Fibroblast of lung (primary cell): ENCODE measurements at places on chromosomes 5 and 9. TPM values are rescaled to one million over a fixed set of nuclear protein-coding genes. Genes with fewer than 3 reads are reported as not detected.
A peak's percentile ranks its signal among the peaks of the same experiment; 100 is the strongest.

GFI1B gene
- under 0.01 TPM in 1 of 2 replicates, not detected in the other for total RNA-seq

C1QTNF2 gene
- 0.77 and 2.3 TPM in 2 replicates for total RNA-seq

- H3K4me1 ChIP-seq, result no peaks in the 10 kb centered on the region
- H3K27me3 ChIP-seq, result no peaks in the 10 kb centered on the region
- DNase-seq, result no peak
- H3K36me3 ChIP-seq, result no peaks in the 10 kb centered on the region
Observed at GRCh38 chr5:29795096-29795652, 1398.3 kb upstream of the CDH6 start.

DNA sequence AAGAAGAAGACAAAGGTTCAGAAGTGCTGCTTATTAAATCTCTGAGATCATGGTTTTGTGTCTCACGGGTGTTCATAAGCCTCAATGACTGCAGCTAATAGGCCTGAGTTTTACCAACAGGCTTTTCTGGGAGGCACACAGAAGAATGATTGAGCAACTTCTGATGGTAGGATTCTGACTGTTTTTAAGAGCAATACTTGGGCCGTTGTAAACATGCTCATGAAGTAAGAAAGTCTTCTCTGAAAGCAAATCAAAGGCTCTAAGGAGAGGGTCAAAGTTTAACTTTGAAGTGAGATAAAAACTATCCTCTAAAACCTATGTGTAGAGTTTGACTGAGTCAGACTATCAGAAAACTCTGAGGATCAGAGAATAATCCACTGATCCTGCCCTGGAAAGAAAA lies 390.9 kb upstream of the DAB2 start:
- no peaks in the 10 kb centered on the region for H3K36me3 ChIP-seq
- no peak overlapping the region for H3K27ac ChIP-seq
- no peaks in the 10 kb centered on the region for H3K27me3 ChIP-seq
- H3K4me1 ChIP-seq, result no peaks in the 10 kb centered on the region
- H3K4me3 ChIP-seq, result no peak overlapping the region

GRCh38 chr5:177099422-177100093 lies 12.8 kb downstream of the FGFR4 start:
- H3K27me3 ChIP-seq, result peaks cover 6% of the 10 kb centered on the region
- H3K4me3 ChIP-seq, result no peak overlapping the region
- H3K4me1 ChIP-seq, result peaks cover 18% of the 10 kb centered on the region
- DNase-seq, result no peak
- peak overlapping the region; percentile 10 for H3K27ac ChIP-seq

TEK gene
- 0.51 and 1.8 TPM in 2 replicates for total RNA-seq

SRD5A1 gene
- 11.0 and 20.6 TPM in 2 replicates for total RNA-seq

DNA sequence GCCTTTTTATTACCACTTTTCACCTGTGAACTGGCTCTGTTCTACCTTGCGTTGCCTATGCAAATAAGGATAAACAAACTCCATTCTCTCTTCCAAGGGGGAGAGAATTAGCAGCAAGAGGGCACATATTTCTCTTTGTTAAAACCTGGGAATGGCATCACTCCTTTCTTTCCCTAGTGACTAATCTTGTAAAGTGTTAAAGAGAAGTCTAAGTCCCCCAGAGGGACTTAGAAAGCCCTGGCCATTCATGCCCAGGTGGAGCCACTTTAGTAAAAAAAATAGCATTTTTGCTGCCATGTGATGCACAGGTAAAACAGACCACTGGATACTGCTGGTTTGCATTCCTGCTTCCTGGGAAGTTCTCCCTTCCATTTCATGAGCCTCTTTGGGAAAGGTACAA lies 148.4 kb downstream of the MAN2A1 start:
- H3K27me3 ChIP-seq, result no peaks in the 10 kb centered on the region
- H3K4me3 ChIP-seq, result no peak overlapping the region
- peaks cover 4% of the 10 kb centered on the region for H3K36me3 ChIP-seq
- H3K4me1 ChIP-seq, result no peaks in the 10 kb centered on the region
- DNase-seq, result no peak
- no peak overlapping the region for H3K27ac ChIP-seq

CCDC187 gene
- not detected in 2 replicates for total RNA-seq

DNA sequence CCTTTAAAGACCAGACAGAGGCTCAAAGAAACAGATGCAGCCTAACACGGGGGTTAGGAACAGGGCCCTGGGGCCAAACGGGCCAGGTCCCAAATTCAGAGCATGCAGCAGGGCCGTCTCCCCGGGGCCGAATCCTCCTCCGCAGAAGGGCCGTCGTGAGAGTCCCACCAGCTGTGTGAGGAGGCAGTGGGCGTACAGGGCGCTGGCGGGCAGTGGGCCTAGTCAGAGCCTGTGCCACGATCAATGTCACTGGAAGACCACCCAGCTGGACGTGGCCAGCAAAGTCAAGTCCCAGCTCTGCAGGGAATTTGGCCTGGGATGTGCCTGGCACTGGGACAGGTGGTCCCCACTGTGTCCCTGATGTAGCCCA lies 15.8 kb upstream of the FCN2 start:
- no peaks in the 10 kb centered on the region for H3K36me3 ChIP-seq
- DNase-seq, result no peak
- H3K27ac ChIP-seq, result no peak overlapping the region
- no peaks in the 10 kb centered on the region for H3K27me3 ChIP-seq

PAPPA gene
- total RNA-seq, result 33.4 and 45.7 TPM in 2 replicates

NR2F1-AS1 gene
- 33.6 and 44.6 TPM in 2 replicates for total RNA-seq

- DNase-seq, result no peak
- no peak overlapping the region for H3K27ac ChIP-seq
- H3K27me3 ChIP-seq, result no peaks in the 10 kb centered on the region
- peaks cover 2% of the 10 kb centered on the region for H3K4me1 ChIP-seq
- H3K4me3 ChIP-seq, result no peak overlapping the region
Observed at GRCh38 chr9:35028341-35028740, 38.8 kb downstream of the DNAJB5 start.

SLC36A3 gene
- total RNA-seq, result not detected in 2 replicates

C6 gene
- total RNA-seq, result 0.26 TPM in 1 of 2 replicates, not detected in the other

DNA sequence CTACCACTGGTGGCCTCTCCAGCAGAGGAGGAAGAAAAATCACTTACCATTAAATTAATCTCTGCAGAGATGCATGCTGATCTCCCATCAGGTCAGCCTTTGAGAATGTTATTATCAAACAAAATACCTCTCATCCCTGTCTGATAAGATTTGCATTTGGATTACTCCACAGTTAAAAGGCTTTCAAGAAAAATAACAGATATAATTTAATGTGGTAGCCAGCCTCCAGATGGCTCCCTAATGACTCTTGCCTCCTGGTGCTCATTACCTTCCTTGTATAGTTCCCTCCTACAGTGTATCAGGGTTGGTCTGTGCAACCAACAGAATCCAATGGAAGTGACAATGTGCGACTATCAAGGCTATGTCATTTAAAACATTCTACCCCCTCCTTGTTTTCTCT lies 63.6 kb upstream of the TNPO1 start:
- no peaks in the 10 kb centered on the region for H3K36me3 ChIP-seq
- no peak overlapping the region for H3K27ac ChIP-seq
- H3K4me3 ChIP-seq, result no peak overlapping the region
- no peak for DNase-seq
- no peaks in the 10 kb centered on the region for H3K4me1 ChIP-seq

DNA sequence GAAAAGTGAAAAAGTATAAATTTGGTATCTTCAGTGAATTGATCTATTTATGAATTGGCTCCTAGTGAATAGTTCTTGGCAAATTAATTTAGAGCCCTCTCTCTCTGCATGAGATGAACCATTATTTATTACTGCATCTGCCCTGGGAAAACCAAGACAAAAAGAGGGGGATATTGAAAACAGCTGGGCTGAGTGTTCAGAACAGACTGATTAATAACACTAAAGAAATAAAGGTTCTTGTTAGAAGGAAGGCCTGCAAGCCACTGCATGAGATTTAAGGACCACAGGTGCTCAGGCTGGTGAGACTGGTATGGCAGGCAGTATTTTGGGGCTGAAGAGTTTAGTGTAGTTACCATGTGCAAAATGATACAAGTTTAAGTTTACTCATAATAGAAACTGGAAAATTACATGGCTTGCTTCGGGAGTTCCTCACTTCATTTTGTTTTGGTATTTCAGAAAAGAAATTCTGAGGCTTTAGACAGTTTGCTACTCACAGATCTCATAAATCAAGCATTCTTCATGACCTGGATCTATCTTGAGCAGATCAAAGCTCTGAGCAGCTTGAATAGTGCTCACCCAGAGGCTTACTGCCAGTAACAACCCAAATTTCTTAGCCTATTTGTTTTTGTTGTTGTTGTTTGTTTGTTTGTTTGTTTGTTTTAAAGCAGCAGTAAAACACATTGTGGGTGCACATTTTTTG lies 56.1 kb downstream of the KIAA1958 start:
- H3K4me1 ChIP-seq, result peaks cover 2% of the 10 kb centered on the region
- H3K36me3 ChIP-seq, result no peaks in the 10 kb centered on the region
- no peaks in the 10 kb centered on the region for H3K27me3 ChIP-seq
- no peak overlapping the region for H3K4me3 ChIP-seq
